Cardiac fibroblast (primary cell): ENCODE measurements at places on chromosomes 5 and 9.

- DNase-seq: peak; percentile 53
These were observed 65.5 kb downstream of the EBF1 start for GRCh38 chr5:159034083-159034824.

DNA sequence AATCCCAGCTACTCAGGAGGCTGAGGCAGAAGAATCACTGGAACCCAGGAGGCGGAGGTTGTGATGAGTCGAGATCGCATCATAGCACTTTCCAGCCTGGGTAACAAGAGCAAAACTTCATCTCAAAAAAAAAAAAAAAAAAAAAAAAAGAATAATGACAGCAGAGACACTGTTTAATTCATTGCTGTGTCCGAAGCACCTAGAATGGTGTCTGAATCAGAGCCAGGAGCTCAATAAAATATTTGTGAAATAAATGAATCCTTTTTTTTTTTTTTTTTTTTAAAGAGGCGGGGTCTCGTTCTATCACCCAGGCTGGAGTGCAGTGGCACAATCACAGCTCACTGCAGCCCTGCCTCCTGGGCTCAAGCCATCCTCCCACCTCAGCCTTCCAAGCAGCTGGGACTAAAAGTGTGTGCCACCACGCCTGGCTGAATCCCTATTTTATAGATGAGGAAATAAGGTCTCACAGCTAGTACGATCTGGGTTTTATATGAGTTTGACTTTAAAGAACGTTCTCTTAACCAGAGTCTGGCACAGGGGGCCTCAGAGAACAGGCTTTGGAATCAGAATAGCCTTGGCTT, 47.8 kb downstream of the THOC3 start:
- DNase-seq: no peak

- peak; percentile 85 for DNase-seq
These were observed 107.3 kb upstream of the SARDH start for GRCh38 chr9:133845440-133845839.

GRCh38 chr5:133840168-133840567, 128.3 kb downstream of the C5orf15 start:
- no peak for DNase-seq

GRCh38 chr5:134226441-134227192, 744 bp upstream of the PPP2CA start:
- no peak for DNase-seq

DNA sequence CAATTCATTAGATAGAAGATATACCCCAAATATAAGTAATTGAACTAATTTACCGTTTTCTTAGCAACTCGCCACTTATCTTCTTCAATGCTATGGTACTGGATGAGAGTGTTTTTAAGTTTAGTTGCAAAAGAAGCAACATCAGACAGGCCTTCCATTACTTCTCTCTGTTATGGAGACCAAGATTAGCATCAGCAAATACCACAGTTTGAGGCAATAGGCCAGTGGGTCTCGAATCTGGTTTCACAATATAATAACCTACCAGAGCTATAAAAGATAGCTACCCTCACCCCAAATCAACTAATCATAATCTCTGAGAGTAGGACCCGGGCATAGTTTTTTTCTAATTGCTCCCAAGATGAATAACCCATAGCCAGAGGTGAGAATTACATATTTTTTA, 5.1 kb downstream of the STARD4 start:
- no peak for DNase-seq

DNA sequence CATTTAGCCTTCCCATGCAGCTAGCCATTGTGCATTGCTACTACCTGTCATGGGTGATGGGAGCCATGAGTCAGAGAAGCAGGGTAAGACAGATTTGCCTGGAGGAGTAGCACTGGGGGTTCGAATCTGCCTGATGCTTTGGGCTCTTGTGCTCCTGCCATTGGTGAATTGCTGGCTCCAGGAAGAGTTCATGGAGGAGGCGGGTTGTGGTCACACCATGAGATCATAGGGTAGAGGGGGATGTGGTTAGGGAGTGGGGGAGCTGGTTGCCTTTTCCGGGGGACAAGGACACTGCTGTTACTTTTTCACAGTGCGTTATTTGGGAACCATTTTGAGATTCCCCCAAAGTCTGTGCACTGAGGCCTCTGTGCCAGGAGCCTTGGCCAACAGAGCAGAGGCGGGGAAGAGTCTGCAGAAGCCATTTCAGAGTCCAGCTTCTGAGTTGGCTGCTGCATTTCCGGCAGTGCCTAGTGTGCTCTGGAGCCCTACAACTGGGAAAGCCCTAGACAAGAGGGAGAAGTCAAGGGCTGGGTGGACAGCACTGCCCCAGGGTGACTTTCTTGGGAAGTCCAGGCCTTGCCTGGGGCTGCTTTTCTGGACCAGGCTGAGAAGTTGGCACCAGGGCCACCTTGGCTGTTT, 6.2 kb downstream of the ANGPTL2 start:
- no peak for DNase-seq

- peak; percentile 60 for DNase-seq
These were observed 63.9 kb upstream of the TGFBR1 start for GRCh38 chr9:99040911-99041582.

DNA sequence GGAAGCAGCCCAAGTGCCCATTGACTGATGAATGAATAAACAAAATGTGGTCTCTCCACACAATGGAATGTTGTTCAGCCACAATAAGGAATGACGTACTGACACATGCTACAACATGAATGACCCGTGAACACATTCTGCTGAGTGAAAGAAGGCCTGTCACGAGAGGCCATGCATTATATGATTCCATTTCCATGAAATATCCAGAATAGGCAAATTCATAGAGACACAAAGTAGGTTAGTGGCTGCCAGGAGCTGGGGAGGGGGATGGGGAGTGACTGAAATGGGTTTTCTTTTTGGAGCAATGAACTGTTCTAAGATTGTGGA, 41.4 kb downstream of the BICD2 start:
- no peak for DNase-seq

GRCh38 chr9:28981711-28982110, 1408.4 kb upstream of the C9orf72 start:
- no peak for DNase-seq
